ENCODE measurements at places on chromosomes 3 and 15.
A peak's percentile ranks its signal among the peaks of the same experiment; 100 is the strongest.

DNA sequence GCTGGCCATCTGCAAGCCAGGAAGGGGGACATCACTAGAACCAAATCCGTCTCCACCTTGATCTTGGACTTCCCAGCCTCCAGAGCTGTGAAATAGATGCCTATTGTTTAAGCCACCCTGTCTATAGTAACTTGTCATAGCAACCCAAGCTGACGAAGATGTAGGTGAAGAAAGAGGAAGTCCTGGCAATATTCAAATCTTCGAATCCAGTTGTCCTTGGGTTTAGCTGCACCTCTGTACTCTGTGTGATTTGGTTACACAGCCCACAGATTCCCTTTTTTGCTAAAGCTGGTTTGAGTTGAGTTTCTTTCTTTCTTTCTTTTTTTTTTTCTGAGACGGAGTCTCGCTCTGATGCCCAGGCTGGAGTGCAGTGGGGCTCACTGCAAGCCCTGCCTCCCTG lies 68.0 kb upstream of the XCR1 start:
- DNase-seq = no peak

GRCh38 chr15:69843900-69844304 lies 253.8 kb downstream of the TLE3 start:
- no peak for DNase-seq

DNA sequence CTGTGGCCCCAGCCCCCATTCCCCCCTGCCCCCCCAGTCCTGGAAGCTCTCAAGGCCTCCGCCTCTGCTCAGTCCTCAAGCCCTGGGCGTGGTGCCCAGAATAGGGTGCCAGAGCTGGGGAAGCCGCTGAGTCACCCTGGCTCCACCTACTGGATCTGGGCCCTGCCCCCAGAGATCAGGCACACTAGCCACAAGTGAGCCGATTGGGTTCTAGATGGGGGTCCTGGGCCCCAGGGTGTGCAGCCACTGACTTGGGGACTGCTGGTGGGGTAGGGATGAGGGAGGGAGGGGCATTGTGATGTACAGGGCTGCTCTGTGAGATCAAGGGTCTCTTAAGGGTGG lies 5.7 kb downstream of the EIF4G1 start:
- DNase-seq = peak; percentile 78

- no peak for DNase-seq
Observed at GRCh38 chr3:33879540-33879939, 81.1 kb downstream of the PDCD6IP start.

- no peak for DNase-seq
Observed at GRCh38 chr15:89785064-89785773, 9.1 kb downstream of the MESP2 start.

GRCh38 chr3:52313188-52313773 lies 2.8 kb upstream of the DNAH1 start:
- DNase-seq = no peak

DNA sequence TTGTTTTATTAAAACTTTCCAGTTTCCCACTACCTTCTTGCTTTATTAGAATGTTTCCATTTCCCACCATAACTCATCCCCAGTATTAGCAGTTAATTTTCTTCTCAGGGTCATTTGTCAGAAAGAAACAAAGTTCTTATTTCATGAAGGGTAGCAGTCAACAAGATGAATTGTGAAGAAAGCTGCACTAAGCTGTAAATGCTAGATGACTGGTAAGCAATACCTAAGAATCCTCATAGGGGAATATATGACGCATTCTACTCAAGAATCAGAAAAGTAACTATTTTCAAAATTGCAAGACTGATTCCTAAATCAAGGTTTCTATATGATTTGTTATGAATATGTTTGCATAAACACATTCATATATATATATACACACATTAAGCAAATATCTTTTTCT lies 48.8 kb upstream of the WDR5B start:
- no peak for DNase-seq

DNA sequence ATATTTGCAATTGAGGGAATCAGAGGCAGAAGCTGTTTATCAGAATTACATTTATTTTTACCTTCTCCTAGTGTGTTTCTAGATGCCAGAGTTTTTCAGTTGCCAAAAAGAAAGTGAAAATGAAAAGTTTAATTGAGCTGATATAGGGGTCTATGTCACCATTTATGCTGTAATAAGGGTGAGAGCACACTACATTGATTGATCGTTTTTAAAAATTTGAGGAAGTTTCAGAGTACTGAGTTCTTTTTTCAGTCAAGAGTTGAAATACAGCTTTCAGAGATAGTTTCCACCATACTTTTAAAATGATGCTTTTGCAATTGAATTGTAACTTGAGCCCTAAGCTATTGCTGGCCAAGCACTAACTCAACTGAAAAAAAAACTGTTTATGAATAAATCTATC lies 326.9 kb downstream of the UNC13C start:
- no peak for DNase-seq

GRCh38 chr3:106820726-106821362 lies 556.4 kb upstream of the CCDC54 start:
- no peak for DNase-seq

DNA sequence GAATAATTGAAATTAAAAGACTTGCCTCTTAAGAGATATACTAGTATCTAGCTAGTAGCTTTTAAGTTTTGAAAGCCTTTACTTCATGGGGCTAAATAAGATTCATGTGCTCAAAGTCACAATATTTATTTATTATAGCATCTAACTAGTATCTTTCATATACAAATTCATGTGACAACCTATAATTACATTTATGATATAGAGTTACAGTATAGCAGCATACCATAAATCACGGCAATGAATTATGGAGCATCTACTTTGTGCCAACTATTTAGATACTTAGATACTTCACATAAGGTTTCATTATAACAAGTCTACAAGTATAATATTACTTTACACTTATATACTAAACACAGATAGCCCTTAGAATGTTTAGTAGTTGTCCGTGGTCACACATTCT lies 229.4 kb downstream of the TPRG1 start:
- no peak for DNase-seq

GRCh38 chr15:40388941-40389823 lies 6.7 kb downstream of the KNSTRN start:
- no peak for DNase-seq

DNA sequence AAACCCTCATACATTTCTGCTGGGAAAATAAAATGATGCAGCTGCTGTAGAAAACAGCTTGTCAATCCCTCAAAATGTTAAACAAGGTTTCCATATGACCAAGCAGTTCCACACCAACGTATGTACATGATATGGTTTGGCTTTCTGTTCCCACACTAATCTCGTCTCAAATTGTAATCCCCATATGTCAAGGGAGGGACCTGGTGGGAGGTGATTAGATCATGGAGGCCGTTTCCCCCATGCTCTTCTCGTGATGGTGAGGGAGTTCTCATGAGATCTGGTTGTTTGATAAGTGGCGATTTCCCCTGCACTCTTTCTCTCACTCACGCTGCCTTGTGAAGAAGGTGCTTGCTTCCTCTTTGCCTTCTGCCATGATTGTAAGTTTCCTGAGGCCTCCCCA lies 100.6 kb upstream of the SLC24A5 start:
- DNase-seq = no peak

DNA sequence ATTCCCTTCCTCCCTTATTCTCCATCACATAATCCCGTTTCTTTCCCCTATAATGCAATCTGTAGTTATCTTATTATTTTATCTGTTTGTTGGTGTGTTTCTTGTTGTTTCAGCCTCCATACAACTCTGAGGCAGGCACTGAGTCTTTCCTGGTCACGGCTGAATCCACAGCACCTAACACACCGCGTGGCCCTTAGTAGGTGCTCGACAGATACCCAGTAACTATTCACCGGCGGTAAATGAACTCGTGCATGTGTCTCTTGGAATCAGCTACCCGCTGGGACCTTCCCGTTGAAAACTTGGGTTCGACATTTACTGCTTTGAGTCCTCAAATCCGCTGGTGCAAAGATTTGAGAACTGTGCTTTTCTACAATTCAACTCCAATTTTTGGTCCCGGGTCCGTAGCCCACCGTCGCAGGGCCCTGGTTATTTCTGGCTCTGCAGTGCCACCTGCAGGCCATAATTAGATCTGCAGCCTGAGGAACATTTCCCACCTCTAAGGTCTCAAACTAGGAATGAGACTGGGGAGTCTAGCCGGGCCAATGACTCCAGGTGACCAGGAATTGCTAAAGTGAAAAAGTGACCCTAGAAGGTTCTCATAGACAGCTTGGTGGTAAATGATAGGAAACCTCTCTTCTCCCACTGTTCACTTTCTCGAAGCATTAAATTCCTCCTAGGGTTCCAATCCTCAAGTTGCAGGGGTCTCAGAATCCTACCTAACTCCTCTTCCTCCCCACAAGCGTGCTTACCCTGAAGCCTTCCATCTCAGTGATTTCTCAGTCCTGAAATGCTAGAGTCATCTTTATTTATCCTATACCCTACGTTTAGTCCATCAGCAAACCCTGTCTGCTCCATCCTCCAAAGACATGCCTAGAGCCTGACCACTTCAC lies 40.0 kb upstream of the TRH start:
- DNase-seq = no peak

GRCh38 chr3:32614956-32615355 lies 44.3 kb upstream of the DYNC1LI1 start:
- no peak for DNase-seq

DNA sequence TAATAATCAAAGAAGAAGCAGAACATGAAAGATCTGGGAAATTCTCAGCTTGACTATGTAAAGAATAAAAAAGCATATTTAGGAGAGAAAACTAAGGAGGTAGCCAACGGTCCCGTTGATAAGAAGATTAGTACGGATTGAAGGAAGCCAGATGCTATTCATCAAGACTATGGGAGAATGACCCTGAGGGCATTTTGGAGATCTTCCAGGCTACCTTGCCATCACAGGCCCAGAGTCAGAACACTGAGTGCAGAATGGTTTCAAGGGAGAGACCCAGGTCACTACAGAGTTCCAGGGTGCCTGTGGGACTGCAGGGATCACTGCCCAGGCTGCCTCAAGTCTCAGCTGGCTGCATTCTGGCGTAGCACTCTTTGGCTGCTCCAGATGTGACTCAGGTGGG lies 752.9 kb upstream of the ARPP21 start:
- no peak for DNase-seq

DNA sequence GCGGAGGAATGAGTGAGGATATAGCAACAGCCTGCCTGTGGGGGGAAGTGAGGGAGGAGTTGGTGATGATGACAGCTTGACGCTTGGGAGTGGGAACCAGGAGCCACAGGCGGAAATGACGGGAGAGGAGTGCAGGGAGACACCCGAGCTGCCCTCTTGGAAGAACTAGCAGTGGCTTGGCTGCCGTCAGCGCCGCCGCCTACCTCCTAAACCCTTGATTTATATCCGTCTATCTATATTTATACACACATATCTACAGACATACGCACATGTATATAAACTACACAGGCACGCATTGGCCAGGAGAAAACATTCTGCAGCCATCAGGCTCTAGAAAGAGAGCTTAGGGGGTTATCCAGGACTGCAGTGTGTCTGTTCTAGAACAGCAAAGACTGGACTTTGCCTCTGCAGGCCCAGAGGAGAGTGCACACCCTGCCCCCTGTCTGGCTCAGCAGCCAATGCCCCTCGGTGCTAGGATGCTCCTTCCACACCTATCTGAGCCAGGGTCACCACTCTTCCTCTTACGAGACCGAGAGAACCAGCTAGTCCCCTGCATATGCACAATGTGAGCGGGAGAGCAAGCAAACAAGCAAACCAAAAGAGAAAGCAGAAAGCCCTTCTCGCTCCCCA lies 45.3 kb upstream of the MAGEF1 start:
- no peak for DNase-seq

- DNase-seq = no peak
Observed at GRCh38 chr3:141323936-141324704, 44.2 kb upstream of the ZBTB38 start.

DNA sequence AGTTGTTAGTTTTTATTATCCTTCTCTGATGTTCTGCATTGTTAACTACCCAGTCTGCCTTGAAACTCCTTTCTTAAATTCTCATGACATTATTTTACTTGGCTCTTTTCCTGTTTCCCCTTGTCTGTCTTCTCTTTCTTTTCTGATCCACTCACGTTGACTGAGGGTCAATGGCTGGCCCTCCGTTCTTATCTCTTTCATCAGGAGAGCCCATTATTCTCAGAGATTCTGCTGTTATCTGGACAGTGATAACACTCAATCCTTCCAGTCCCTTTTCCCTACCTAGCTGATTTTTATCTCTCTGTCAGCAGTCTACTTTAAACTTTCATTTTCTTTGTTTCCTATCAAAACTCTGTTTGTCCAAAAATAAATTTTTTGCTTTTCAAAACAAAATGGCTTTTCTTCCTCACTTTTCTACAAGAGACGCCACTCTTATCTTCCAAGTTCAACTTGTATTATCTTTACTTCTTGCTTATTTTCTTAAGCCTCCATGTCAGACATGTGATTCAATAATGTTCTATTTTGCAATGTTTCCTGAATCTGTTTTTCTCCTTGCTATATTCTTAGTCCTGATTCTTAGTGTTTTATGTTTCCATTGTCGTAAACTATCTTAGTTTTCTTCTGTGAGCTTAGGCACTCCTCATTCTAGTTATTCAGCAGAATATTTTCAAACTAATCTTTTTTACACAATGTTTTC lies 120.2 kb downstream of the NEDD4 start:
- DNase-seq = no peak

DNA sequence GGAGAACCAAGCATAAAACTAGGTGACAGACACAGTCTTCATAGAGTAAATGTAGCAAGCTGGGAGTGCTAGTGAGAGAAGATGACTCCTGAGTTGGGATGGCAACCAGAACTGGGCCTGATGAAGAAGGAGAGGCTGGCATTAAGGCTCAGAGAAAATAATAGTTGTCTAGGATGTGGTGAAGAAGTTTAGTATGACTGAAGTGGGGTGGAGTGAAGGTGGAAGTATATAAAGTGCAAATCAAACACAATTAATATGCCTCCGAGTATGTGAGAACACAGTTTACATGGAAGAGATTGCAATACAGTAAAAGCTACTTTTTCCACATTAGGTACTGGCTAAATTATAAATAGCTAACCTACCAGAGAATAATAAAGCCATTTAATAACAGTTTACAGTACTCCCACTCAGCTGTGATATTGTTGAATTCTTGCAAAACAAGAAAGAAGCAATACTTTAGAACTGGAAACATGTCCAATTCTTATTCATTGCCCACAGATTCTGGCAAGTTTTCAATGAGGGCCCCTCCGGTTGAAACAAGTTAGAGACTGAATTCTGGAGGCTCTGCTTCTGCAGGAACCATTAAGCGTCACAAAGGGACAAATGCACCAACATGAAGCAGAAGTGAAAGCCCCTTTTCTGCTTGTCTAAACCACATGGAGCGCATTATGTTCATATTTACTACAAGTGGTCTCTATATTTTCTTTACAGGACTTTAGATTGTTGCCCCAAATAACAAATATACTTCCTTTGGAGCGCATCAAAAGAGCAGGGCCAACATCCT lies 243.7 kb downstream of the SLC9A9 start:
- DNase-seq = no peak

- no peak for DNase-seq
Observed at GRCh38 chr3:106534206-106534605, 665.4 kb upstream of the CBLB start.

GRCh38 chr3:99638167-99638948 lies at the start of gene COL8A1:
Gene COL8A1 (plus strand): TSS chr3:99638594. CDS start chr3:99790683, 152,089 bp downstream.
- no peak for DNase-seq

DNA sequence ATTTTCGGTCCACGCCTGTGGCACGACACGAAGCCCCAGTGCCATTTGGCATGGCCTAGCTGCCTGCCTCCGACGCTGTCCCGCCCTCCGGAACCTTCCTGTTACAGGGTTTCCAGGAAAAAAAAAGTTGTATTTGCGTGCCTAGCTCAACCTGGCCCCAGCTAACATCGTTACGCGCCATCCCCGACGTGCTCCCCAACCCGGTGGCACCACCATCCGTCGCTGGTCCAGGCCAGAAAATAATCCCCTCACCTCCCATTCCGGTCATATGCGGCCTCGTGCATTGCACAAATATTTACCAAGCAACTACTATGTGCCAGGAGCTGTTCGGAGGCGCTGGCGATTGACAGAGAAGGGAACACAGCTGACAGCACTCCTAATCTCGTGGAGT lies 1.4 kb upstream of the CYP1A1 start:
- DNase-seq = no peak

Measured in BJ (cell line).